ENCODE measurements at places on chromosomes 6 and 20. TPM values are rescaled to one million over a fixed set of nuclear protein-coding genes. Genes with fewer than 3 reads are reported as not detected.
A peak's percentile ranks its signal among the peaks of the same experiment; 100 is the strongest.

DNA sequence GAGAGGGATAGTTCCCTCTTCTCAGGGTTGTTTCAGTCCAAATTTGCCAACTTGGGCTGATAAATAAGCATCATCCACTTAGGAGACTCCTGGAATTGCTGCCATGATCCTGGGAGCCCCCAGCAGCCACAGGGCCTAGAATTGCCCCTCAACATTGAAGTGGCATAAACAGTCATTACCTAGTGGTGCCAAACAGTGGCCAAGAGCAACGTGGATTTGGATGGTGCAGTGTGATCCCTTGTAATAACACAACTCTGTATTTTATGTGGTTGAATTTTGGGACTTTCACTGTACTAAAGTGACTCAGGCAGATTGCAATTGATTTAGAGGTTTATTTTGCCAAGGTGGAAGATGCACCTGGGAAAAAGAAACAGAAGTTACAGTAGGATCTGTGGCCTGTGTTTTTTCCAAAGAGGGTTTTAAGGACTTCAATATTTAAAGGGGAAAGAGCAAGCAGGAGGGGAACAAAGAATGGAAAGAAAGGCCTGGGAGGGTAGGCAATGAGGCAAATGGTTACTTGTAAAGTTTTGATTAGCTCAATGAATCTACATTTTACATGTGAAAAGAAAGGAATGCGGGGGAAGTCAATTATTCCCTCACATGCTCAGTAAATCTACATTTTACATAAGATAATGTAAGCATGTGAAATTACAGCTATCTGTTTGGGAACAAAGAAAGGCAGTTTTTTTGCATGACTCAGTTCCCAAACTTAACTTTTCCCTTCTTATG is 168.0 kb upstream of the NOX3 start:
- DNase-seq = no peak

GRCh38 chr6:25913741-25914140 is 16.8 kb downstream of the SLC17A2 start:
- no peak for DNase-seq

DNA sequence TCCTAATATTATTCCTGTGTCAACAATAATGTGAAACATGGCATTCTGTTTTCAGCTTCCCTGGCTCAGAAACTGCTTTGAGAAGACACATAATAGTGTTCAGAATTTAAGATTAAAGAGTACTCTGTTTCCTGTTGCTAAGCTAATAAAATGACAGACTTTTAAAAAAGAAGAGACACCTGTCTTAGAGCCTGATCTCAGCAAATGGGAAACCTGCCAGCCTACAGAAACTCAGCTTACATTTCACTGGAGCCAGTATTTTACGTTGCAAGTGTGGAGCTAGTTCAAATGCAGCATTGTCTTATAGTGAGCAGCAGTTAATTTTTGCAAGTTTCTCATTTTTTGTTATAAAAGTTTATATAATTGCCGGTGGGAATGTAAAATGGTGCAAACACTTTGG is 28.8 kb downstream of the KIZ start:
- no peak for DNase-seq

GRCh38 chr20:53623454-53624211 is 30.0 kb upstream of the ZNF217 start:
- DNase-seq = no peak

DNA sequence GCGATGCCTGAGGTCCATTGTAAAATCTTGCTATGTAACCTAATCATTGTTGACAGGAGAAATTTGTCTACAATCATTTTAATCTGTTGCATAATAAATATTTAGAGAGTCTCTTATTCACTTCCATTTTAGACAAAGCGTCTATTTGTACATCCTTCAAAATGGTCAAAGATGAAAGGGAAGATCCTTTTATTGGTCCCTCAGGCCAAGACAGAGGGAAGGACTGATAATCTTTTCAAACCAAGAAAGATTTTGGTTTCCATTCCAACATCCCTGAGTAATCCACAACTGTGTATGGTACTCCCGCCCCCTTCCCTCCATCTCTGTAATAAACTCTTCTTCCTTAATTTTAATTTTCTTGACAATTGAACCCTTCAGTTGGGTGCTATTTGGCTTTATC is 111.6 kb upstream of the SCP2D1 start:
- DNase-seq = no peak

- DNase-seq = no peak
These were observed 18.8 kb downstream of the MRAP2 start for GRCh38 chr6:84052204-84052882.

DNA sequence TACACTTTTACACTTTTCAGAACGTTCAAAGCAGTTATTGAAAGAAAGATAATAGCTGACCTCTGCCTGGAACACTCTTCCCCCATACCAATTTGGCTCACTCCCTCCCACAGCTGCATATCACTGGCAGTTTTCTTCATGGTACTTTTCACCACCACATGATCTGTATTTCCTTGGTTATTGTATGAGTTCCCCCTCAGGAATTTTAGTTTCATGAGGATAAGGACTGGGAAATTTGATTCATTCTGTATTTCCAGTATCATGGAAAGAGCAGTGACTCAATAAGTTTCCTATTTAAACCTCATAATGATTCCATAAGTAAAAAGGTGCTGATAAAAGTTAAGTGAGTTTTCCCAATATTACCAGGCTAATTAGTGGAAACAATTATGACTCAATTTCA is 16.0 kb downstream of the HTR1B start:
- no peak for DNase-seq

DNA sequence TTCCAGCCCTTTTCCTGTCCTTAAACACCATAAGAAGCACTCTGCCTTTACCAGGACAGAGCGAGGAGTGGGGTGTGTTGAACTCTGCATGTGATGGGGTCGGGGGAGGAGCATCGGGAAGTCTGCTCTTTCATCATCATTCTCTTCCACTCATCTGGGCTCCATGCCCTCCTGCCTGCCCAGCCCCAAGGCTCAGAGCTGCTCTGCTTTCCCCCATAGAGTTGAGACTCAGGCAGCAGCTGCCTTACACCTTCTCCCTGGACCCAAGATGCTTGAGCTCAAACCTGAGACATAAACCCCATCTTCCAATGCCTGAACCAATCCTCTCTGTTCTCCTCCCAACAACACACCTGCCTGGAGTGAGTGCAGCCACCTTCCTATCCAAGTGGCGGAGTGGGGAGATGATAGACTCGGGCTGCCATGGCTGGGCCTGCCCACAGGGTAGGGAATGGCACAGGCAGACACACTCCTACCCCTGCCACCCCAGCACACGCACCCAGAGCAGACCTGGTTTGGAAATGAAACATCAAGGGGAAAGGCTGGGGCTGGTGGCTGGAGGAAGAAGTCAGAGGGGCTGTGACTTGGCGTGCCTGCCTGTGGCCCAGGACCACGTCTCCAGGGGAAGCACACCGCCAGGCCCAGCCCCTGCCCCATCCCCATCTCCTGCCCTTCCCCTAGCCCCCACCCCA is 28.4 kb downstream of the TFEB start:
- DNase-seq = peak; percentile 30

GRCh38 chr6:166586424-166587156 is at the start of gene RAMACL:
Gene RAMACL (minus strand): TSS chr6:166586678. CDS start chr6:166586477, 201 bp downstream.
- DNase-seq = no peak

DNA sequence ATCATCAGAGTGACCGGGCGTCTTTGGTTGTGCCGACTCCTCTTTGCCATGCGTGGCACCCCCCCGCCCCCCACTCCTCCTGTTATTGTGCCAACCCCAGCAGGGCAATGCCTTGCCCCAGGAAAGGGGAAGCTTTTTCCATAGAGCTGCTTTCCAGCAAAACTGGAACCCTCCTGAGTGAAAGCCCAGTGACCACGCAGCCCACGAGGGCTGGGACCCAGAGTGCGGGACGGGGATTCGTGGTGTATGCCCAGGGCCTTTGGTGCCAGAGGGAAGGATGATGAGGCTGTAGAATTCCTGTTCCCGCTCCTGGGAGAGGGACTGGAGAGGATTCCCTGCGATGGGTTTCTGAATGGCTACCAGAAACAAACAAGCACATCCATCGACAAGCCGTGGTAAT is 116.8 kb upstream of the BACH2 start:
- DNase-seq = no peak

DNA sequence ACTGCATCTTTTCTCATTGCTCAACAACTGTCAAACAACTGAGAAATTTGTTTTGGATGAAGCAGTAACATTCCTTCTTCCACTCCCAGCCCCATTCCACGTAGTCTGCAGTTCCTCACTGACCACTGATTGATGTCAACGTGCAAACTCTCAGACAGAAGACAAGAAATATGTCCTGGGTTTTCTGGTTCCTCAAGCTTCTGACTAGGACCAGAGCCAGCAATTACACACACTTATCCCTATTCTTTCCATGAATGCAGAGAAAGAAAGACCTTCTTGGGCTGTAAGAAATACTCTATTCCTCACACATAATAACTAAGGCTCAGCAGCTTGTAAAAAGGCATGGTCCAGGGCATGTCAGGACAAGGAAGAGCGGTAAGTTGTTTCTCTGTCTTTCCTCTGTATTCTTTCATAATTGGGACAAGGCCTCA is 790.1 kb upstream of the SLC35B3 start:
- no peak for DNase-seq

- no peak for DNase-seq
These were observed 197.3 kb upstream of the SNX9 start for GRCh38 chr6:157625764-157626163.

DNA sequence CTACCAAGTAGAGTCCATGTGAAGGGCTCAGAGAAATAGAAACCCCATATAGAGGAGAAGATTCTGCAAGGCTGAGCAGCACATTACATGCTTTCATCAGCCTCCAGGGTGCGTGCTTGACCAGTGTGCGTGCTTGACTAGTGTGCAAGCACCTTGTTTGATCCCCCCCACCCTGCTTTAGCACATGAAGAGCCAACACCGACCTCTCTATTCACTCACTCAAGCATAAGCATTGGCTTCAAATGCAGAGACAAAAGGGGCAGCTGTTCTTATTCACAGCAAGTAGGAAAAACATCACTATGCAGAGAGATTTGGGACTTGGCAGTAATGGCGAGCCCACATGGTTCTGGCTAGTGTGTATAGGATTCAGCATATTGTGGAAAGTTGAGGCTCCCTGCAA is 278.7 kb upstream of the RNF217 start:
- no peak for DNase-seq

GRCh38 chr6:19158586-19158985 is 678.6 kb upstream of the ID4 start:
- DNase-seq = no peak

DNA sequence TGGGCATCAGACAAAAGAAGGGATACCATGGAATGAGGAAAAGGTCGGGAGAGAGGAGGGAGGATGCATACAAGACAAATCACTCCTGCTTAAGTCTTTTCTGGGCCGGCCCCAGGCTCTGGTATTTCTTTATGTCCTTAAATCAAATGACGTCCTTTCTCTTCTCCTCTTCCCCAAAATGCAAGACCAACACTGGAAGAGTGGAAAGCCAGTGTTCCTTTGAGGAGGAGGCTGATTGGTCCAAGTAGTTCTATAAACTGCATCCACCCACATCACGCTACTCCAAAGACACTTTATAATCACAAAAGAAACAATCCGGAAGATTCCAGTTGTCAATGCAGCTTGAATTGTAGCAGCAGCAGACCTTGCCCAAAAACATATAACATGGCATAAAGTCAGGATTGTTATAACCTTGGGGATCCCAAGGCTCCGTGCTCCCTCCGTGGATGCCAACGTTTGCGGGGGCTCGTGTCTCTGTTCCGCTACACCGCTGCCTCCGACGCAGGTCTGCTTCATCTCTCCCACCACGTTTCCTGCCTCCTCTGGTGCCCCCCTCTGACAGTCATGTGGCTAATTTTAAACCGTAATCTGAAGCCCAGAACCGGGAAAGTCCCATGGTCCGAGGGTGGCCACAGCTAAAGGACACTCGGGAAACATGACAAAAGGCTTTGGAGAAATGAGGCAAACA is 47.1 kb downstream of the MCUR1 start:
- DNase-seq = peak; percentile 72

DNA sequence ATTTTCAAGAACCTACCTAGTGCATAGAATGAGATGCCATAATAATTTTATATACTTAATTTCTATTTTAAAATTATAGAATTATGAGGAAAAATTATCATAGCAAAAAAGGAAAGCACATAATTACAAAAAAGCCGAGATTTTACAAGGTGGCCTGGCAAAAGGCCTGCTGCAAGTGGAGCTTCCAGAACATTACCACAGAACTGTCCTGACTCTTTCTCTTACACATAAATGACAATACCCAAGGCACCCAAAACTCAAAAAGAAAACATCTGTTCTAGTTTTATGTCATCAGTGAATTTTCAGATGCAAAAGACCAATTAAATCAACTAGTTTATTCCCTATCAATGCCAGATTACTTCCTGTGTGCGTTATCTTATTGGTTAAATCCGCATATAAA is 74.2 kb downstream of the FILIP1 start:
- DNase-seq = no peak

DNA sequence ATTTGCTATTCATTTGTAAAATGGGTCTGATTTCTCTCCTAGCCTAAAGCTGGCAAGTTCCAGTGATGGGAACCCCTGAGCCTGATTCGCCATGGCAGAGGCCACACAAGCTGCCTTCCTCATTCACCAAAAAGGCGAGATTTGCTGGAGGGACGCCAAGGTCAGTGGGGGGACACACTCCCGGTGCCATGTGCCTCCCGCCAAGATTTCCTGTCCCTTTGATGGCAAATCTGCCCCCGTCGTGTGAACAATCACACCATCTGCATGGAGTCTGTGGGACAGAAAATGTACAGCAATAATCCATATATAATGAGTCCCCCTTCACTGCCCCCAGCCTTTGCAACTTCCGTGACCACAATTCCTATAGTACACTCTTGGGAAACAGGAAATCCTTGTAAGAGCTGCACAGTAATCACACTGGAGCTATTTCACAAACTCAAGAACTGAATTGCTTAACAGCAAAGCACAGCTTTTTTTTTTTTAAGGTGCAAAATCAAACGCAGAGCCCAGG is 15.7 kb upstream of the IGF2R start:
- DNase-seq = no peak

GRCh38 chr6:122651604-122652003 is 41.4 kb downstream of the PKIB start:
- no peak for DNase-seq

GRCh38 chr20:43895235-43895634 is 19.4 kb upstream of the TOX2 start:
- no peak for DNase-seq

GRCh38 chr6:35154262-35154661 is 13.1 kb upstream of the TCP11 start:
- DNase-seq = no peak

- no peak for DNase-seq
These were observed 149.6 kb downstream of the BACH2 start for GRCh38 chr6:90146921-90147649.

Gene KDM1B
- 13.3 TPM for total RNA-seq

Gene C6orf15
- not detected for total RNA-seq

Gene NQO2
- 21.7 TPM for total RNA-seq

Gene APOBEC2
- not detected for total RNA-seq

Gene TCFL5
- total RNA-seq = 6.4 TPM

Gene PSORS1C1
- not detected for total RNA-seq

Gene CST4
- not detected for total RNA-seq

Gene HDGFL1
- total RNA-seq = not detected

Gene IYD
- total RNA-seq = not detected
